ENCODE measurements at places on chromosomes 5 and 9. TPM values are rescaled to one million over a fixed set of nuclear protein-coding genes. Genes with fewer than 3 reads are reported as not detected.

PCDHA10 gene
- 6.7 TPM for total RNA-seq

GRIA1 gene
- 0.77 TPM for total RNA-seq

SLC34A3 gene
- total RNA-seq, result not detected

SV2C gene
- not detected for total RNA-seq

RC3H2 gene
- total RNA-seq, result 74.4 TPM

ADAMTS19 gene
- total RNA-seq, result 0.08 TPM

TUBB4B gene
- 121 TPM for total RNA-seq

ANKRD34B gene
- total RNA-seq, result not detected

CARTPT gene
- not detected for total RNA-seq

TXNDC8 gene
- total RNA-seq, result not detected

OTULINL gene
- total RNA-seq, result 4.3 TPM

MYMK gene
- total RNA-seq, result not detected

PCDHA9 gene
- total RNA-seq, result 2.0 TPM

GNAQ gene
- 73.8 TPM for total RNA-seq

SLC1A3 gene
- 1.3 TPM for total RNA-seq

PCDHGA10 gene
- total RNA-seq, result 14.9 TPM

GDA gene
- total RNA-seq, result 0.33 TPM

SPINK1 gene
- total RNA-seq, result not detected

FOXI1 gene
- total RNA-seq, result not detected

GLE1 gene
- total RNA-seq, result 18.1 TPM

SLCO6A1 gene
- 1.1 TPM for total RNA-seq

RANBP3L gene
- 1.2 TPM for total RNA-seq

WNK2 gene
- total RNA-seq, result 3.3 TPM

PCDHGB7 gene
- 5.4 TPM for total RNA-seq

FIBCD1 gene
- total RNA-seq, result 6.8 TPM

ST8SIA4 gene
- 0.42 TPM for total RNA-seq

SPINK4 gene
- total RNA-seq, result not detected

MPDZ gene
- total RNA-seq, result 60.4 TPM

EIF4E1B gene
- total RNA-seq, result not detected

IRGM gene
- total RNA-seq, result not detected

ZNF483 gene
- total RNA-seq, result 2.4 TPM

ANGPTL2 gene
- 39.0 TPM for total RNA-seq

ANKRA2 gene
- 19.2 TPM for total RNA-seq

GPR150 gene
- 0.33 TPM for total RNA-seq
